Effector CD4-positive, alpha-beta T cell (primary cell): ENCODE measurements at places on chromosomes 7 and 10.

DNA sequence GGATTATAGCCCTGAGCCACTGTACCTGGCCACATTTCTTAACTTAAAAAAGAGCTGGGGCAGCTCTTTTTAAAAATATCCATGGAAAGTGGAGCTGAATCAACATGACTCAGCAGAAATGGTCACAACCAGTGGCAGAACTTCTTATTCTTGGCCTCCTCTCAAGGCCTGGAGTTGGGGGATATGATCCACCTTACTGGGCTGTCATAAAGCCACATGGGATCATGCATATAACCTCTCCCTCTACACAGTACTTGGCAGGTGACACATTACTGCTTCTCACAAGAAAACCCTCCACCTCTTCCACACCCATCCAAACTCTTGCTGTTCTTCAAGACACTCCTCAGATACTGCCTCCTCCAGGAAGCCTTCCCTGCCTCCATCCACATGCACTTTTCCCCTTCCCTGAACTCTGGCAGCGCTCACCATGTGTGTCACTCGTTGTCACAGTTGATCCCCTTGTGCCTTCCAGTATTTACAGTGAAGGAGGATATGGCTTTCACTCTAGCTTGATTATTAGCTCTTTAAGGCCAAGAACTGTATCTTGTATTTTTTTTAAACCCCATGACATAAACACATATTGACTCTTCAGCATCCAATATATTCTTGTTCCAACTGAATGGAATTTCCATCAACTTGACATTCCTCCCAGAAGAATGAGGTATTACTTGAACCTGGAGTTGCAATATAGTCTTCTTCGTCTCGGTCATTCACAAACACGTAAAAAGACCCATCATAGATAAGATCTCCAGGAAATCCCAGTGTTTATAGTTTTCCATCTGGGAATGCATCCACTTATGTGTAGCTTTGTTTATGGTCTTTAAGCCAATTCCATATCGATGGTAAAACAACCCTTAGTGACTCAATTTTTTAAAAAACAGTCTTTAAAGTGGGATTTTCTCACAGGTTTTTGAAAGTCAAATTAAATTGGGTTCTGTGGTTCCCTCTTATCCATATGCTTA is 85.5 kb downstream of the TBXAS1 start:
- DNase-seq, result no peak

GRCh38 chr10:78185693-78186055 is 152.0 kb downstream of the RPS24 start:
- no peak for DNase-seq

- DNase-seq, result no peak
Measured at GRCh38 chr10:114504769-114505579, 100.7 kb upstream of the AFAP1L2 start.

GRCh38 chr7:85528581-85528980 is 341.7 kb upstream of the SEMA3D start:
- no peak for DNase-seq

DNA sequence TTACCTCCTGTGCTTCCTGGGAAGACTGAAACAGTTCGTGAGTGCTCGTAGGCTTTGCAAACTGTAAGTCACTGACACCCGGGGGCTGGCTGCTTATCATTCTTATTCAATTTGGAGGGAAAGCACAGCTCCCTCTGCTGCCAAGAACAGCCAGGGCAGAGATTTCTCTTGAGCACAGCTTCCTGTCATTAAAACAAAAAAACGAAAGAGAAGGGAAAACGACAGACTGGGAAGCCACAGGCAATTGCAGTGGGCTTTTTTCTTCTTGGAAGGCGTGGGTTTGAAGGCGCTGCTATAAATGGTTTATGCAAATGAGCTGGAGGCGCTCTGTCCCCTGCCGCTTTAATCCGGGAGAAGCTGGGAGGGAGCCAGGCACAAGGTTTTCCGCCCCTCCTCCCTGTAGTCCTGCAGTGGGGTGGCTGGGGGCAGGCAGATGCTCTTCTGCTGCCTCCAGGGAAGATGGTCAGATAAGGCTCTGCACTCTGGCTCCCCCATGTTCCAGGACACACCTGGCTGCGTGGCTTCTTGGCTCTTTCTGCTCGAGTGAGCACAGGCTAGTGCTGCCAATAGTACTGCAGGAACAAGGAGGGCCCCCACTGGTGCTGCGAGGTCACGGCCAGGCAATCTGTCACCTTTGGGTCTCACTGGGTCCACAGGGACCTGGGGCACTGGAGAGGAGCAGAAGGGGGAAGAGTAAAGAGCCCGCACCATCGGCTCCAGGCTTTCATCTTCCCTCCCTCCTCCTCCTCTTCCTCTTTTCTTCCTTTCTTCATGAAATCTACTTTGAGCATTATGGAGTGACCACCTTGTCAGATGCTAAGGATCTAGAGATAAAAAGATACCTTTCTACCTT is 49.5 kb downstream of the NEURL1 start:
- no peak for DNase-seq

GRCh38 chr7:88355011-88355410 is 48.3 kb upstream of the STEAP4 start:
- no peak for DNase-seq

GRCh38 chr10:96832721-96833219 is 672 bp downstream of the LCOR start:
- peak; percentile 77 for DNase-seq

DNA sequence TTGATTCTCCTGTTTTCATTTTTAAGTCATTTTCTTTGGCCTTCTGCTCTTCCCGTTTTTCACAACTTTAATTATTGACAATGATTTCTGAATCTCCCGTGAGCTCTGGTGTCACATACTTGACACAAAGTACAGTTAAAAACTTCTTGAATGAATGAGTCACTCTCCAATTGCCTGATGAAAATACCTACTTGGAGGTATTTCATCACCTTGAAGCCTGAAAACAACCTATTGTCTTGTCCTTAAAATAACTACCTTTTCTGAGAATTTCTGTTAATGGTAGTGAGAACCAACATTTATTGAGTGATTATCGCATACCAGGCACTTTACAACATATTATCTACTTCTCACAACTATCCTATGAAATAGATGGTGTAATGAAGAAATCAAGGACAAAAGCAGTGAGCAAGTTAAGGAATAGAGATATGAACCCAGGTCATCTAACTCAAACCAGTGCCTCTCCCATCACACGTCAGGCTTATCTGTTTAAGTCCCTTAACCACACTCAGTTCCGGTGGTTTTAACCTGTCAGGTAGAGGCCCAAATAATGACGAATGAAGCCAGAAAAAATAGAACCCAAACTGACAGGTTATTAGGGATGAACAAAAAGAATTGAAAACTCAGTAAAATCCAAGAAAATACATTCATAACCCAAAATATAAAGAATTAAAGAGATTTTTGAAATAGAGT is 11.6 kb downstream of the BET1 start:
- DNase-seq, result no peak
